ENCODE measurements at places on chromosomes 3 and 15.
A peak's percentile ranks its signal among the peaks of the same experiment; 100 is the strongest.

DNA sequence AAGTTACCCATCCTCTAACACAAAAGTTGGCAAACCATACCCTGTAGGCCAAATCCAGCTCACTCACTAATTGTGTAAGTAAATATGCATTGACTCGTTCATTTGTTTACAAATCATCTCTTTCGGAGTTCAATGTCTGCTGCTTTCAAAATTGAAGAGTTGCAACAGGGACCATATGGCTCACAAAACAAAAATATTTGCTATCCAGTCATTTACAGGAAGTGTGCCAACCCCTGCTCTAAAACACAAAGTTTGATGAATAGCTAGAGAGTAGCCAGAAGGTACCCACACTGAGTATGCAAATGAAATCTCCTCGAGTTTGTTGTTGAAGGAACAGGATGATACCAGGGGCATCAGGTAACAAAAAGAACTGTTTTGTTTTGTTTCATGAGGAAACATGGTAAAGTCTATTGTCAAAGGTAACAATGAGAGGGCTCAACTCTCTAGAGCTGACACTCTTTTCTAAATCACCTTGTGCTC is 236.2 kb upstream of the THBS1 start:
- DNase-seq, result no peak

DNA sequence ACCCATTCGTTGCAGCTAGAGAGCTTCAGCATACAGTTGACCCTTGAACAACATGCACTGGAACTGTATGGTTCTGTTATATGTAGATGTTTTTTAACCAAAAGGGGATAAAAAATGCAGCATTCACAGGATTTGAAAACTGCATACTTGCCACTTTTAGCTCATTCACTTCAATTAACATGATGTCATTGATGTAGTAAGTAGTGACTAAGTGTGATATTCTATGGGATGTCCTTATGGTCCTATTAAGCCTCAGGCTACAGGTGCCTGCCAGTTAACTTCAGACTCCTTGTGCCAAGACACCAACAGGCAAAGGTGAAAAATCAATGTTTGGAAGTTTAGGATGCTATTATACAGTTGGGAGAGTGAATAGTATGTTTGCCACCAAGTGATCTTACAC is 553.6 kb upstream of the NECTIN3 start:
- DNase-seq, result no peak

DNA sequence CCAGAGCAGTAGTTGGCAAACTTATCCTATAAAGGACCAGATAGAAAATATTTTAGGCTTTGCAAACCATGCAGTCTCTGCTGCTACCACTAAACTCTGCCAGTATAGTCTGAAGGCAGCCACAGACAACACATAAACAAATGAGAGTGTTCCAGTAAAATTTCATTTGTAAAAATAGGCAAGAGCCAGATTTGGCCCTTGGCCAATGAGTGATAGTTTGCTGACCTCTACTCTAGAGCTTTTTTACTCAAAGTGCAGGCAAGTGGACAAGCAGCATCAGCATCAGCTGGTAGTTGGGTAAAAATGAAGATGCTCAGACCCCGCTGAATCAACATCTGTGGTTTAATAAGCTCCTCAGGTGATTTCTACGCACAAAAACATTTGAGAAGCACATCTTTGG is 269.8 kb downstream of the NTRK3 start:
- DNase-seq, result no peak

- no peak for DNase-seq
Observed at GRCh38 chr3:146115619-146116018, 45.4 kb downstream of the PLOD2 start.

DNA sequence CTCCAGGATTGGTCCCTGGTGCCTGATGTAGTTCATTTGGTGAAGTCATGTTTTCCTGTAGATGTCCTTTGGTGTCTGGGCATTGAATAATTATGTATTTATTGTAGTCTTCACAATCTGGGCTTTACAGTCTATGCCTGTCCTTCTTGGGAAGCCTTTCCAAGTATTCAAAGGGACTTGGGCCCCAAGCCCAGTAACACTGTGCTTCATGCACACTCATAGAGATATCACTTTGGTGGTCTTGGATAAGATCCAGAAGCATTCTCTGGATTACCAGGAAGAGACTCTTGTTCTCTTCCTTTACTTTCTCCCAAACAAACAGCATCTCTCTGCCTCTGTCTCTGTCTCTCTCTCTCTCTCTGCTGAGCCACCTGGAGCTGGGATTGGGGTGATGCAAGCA is 281.1 kb upstream of the GOLGA6L4 start:
- peak; percentile 13 for DNase-seq

DNA sequence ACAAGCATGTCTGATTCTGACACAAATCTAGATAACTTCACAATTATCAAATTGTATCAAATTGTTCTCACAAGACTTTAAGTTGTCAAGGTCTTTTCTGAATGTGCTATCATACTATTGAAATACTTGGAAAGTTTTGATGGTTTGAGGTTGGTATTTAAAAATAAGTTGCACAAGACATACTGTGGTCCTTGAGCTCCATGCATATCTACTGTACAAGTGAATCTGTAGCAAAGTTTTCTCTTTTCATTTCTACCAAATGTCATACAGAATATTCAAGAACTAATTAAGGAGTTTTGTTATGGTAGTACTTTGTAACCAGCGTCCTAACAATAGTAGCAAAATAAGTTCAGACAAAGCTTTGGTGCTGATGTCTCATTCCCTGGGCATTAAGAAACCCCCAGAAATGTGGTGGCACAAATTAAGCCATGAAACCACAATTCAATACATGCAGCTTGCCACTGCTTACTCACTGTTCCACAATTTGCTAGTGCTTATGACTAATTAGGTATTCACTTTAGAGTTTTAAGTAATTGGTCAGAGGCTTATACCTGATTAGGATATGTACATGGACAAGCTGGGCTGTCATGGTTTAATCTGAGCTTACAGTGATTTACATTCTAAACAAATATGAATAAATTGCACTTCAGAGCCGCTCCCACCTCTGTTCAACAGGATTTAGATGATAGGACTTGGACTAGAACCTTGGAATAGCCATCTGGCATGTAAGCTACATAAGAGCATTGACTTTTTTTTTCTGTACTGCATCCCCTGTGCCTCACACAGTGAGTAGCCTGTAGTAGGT is 8.8 kb downstream of the TBC1D23 start:
- no peak for DNase-seq

GRCh38 chr15:82543160-82543559 is 2.9 kb upstream of the RPS17 start:
- DNase-seq, result peak; percentile 64
